NCI-H1048 (cell line): ENCODE measurements at places on chromosomes 11 and 22.

DNA sequence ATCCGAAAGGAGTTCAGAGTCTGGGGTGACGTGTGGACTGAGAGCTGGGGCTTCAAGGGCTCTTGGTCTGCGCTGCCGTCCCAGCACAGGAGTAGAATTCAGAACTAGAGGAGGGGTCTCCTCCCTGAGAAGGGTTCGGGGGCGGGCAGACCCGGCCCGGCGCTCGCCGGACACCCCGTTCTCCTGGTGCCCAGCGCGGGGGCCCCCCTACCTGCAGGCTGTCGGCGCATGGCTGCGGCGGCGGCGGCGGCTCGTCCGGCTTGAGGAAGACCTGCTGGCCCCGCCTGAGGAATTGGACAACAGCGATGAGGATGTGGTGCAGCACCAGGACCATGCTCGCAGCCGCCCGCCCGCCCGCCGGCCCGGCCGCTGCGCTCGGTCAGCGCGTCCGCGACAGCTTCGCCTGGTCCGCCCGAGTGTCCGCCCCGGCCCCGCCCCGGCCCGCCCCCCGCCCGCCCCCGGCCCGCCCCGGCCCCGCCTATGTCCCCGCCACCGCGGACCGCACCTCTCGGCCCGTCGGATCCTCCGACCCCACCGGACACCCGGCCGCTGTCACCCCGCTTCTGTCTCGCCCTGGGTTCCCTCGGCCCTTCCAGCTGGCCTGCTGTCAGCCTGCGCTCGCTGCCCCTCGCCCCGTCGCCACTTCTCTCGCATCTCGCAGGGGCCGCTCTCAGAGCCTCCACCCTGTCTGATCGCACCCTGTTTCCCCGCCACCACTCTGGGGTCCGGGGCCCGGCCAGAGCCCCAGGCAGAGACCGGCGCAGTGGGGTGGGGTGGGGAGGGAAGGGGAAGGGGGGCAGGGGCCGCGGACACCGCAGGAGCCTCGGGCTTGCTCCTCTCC is 32.0 kb downstream of the PDE2A start:
- DNase-seq: no peak

- DNase-seq: no peak
These were observed 48.3 kb downstream of the LARGE1 start for GRCh38 chr22:33871935-33872334.

DNA sequence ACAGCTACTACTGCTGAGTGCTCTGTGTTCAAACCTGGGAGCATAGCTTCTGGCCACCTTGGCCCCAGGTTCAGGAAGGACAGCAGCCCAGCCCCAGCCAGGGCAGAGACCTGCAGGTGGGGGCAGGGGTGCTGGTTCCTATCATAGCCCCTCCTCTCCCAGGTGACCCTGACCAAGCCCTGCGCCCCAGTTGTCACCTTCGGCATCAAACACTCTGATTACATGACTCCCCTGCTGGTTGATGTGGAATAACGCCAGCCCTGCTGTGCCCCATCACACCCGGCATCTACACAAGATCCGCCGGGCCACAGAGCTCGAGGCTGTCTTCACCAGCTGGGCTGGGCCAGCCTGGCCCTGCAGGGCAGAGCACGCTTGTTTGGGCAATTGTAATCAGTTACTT is 6.9 kb downstream of the SCGB1C1 start:
- no peak for DNase-seq

GRCh38 chr11:78645226-78646202 is 70.8 kb upstream of the NARS2 start:
- peak; percentile 7 for DNase-seq

DNA sequence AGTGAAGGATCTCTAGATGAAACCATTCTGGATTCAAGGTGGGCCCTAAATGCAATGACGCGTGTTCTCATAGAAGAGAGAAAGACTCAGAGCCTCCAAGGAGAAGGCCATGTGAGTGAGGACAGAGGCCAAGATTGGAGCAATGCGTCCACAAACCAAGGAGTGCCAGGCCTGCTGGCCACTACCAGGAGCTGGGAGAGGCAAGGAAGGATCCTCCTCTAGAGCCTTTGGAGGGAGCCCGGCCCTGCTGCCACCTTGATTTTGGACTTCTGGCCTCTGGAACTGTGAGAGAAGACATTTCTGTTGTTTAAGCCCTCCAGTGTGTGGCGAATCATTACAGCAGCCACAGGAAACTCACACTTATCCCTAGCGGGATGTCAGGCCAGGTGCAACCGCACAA is 52.7 kb upstream of the SHANK2 start:
- DNase-seq: no peak

GRCh38 chr11:44581246-44581645 is 15.8 kb downstream of the CD82 start:
- DNase-seq: no peak

GRCh38 chr11:79274636-79275331 is 166.0 kb downstream of the TENM4 start:
- DNase-seq: no peak

GRCh38 chr22:49771266-49772065 is 56.2 kb downstream of the BRD1 start:
- no peak for DNase-seq

DNA sequence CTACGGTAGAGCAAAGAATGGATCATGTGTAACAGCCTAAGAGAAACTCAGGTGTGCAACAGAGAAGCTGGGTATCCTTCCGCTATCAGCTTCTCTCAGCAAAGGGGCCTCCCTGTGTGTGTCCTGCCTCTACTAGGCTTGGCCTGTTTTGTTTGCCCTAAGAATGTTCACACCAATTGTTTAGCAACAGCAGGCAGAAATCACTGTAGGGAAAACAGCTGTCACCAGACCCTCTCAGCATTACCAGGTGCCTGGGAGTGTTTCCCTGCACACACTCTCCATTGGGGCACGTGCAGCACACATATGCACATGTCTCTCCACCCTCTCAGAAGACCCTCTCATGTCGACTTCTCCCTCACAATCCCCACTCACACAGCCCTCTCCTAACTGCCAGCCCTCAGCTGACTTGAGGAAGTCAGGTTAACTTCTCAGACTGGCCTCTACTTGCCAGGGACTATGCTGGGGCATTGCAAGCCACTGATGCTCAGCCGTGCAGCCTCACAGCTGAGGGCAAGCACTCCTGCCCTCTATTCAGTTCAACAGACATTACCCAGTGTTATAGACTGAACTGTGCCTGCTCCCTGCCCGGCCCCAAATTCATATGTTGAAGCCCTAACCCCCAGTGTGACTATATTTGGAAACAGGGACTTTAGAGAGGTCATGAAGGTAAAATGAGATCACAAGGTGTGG is 97.6 kb downstream of the TRIM29 start:
- DNase-seq: no peak

- no peak for DNase-seq
These were observed 43.7 kb downstream of the CD82 start for GRCh38 chr11:44608991-44609782.

- DNase-seq: no peak
These were observed 679.9 kb upstream of the CCDC179 start for GRCh38 chr11:23540101-23540561.

- DNase-seq: no peak
These were observed 453.5 kb downstream of the MIAT start for GRCh38 chr22:27110665-27111451.
